Activated naive CD4-positive, alpha-beta T cell treated with anti-CD3 and anti-CD28 coated beads for 36 hours (primary cell): ENCODE measurements at places on chromosomes 7 and 10.

DNA sequence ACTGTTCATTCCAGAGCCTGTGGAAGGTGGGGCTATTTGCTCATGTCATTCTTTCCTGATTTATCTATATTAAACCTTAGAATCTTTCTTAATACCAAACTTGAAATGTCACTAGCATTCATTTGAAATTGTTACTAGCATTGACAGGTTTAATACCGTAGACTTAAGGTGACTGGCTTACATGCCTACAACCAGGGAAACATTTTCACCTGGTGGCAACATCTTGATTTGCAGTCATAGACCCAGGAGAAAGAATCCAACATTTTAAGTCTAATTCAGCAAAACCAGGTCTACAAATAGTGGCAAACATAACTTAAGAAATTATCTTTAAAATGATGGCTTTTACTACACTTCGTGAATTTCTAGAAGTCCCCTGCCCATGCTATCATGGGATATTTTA, 353.7 kb downstream of the HTR7 start:
- no peak for DNase-seq

DNA sequence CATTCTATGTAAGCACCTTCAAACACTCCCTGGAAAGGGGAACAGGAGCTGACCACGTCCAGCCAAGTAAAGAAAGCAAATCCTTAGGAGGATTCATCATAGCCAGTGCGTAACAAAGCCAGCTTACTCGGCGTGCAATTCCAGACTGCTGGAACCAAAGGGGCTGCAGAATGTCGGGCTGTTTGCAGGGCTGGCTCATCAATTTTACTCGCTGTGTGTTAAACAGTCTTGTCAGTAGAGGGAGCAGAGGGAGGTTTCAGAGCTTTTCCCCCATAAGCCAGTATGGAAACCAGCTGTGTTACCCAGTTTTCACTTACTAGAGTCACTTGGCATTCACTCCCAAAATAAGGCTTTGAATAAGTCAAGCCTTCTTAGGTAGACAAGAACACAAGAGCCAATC, 127.1 kb downstream of the KMT2E start:
- no peak for DNase-seq

GRCh38 chr10:19290770-19291169, 242.2 kb downstream of the MALRD1 start:
- no peak for DNase-seq

- no peak for DNase-seq
Observed at GRCh38 chr7:13069841-13070240, 382.4 kb downstream of the ARL4A start.

GRCh38 chr10:45001381-45002148, 842 bp downstream of the ZNF22 start:
- peak; percentile 58 for DNase-seq

GRCh38 chr10:20817646-20818045, 79.5 kb downstream of the NEBL start:
- no peak for DNase-seq

DNA sequence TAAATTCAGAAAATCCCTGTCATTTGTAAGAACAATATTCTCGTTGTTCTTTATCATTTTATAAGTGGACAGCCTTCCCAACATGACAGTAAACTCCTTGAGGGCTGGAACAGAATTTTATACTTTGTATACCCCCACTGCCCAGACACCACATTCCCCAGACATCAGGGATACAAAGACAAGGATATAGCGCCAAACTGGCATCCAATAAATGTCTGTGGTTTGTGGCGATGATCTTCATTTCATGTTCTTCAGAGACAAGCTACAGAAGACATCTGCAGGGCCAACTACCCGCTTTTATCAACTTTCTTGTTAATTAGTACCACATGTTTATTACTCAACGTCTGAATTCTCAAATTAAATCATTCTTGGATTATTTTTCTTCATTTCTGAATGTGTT, 155.9 kb downstream of the ATE1 start:
- DNase-seq = no peak

- DNase-seq = no peak
Observed at GRCh38 chr7:16668049-16668858, 22.3 kb downstream of the BZW2 start.

DNA sequence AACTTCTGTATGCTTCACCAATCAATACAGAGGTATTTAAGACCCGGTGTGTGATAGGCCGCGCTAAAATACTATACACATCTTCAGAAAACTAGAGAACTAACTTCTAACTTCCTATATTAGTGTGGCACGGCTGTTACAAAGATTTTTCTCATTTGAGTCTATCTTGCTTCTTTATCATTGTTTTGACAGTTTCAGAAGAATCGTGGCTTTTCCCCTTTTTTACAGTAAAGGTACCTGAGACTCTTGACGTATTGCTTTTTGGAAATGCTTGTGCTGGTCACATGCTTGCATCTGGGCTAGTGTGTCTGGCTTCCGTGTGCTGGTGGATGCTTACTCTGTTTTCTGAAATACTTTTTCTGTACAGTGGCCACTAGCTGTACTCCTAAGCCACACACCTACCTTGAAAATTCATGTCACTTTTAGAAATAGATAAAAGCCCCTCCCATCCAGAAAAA, 12.7 kb downstream of the IKZF1 start:
- peak; percentile 77 for DNase-seq

GRCh38 chr10:74275755-74276290, 124.8 kb downstream of the ADK start:
- DNase-seq = no peak

DNA sequence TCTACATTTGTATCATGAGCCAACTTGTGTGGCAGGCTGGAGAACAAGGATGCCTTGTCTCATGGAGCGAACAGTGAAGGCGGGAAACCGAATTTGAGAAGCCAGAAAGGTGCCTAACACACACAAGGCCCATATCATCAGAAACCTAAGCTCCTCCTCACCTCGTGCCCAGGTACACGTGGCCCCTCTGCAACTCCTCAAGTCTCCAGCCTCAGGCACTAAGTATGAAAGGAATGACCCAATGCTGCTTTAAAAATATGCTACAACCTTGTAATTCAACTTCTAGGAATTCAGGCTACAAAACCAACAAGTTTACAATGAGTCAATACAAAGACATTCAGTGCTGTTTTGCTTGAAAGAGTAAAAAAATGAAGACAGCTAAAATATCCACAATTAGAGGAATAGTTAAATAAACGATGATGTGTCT, 95.7 kb downstream of the CDK6 start:
- DNase-seq = no peak

DNA sequence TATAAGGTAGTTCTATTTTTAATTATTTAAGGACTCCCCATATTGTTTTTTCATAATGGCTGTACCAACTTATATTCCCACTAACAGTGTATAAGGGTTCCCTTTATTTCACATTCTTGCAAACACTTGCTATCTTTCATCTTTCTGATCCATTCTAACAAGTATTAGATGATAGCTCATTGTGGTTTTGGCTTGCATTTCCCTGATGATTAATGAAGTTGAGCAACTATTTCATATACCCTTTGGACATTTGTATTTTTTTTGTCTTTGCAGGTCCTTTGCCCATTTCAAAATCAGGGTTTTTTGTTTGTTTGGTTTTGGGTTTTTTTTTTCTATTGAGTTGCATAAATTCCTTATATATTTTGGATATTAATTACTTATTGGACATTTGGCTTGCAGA, 107.2 kb downstream of the EPC1 start:
- DNase-seq = no peak

- DNase-seq = no peak
Observed at GRCh38 chr10:117260084-117260483, 19.2 kb downstream of the SLC18A2 start.

DNA sequence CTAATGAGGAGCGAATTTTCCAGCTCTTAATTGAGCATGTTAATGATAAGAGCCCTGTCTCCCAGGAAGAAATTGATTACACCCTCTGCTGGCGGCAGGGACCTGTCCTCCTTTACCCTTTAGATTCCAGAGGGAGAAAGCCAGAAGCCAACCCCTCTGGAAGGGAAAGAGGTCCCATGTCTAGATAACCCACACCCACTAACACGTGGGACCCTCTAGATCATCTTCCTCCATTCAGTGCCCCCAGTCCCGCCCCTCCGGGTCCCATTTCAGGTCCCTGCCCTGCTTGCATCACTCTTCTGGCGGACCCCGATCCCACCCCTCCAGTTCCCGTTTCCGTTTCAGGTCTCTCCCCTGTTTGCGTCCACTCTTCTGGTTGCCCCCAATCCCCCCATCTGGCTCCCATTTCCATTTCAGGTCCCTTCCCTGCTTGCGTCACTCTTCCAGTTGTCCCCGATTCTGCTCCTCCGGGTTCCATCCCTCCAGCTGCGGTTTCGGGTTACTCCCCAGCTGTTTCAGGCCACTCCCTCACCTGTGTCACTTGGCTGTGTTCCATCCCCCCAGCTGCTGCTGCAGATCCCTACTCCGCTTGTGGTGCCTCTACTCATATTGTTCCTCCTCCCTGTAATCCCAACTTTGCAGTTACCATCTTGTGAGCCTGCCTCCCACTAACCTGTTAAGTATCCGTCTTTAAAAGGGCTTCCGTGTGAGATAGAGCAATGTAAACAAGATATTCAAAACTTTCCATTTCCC, 202.4 kb downstream of the SH2D4B start:
- DNase-seq = no peak

GRCh38 chr10:89080660-89081059, 90.1 kb downstream of the FAS start:
- DNase-seq = no peak

GRCh38 chr7:99499371-99499720, 735 bp downstream of the ZNF394 start:
- DNase-seq = no peak

- DNase-seq = no peak
Observed at GRCh38 chr7:25288556-25289307, 60.4 kb upstream of the NPVF start.

DNA sequence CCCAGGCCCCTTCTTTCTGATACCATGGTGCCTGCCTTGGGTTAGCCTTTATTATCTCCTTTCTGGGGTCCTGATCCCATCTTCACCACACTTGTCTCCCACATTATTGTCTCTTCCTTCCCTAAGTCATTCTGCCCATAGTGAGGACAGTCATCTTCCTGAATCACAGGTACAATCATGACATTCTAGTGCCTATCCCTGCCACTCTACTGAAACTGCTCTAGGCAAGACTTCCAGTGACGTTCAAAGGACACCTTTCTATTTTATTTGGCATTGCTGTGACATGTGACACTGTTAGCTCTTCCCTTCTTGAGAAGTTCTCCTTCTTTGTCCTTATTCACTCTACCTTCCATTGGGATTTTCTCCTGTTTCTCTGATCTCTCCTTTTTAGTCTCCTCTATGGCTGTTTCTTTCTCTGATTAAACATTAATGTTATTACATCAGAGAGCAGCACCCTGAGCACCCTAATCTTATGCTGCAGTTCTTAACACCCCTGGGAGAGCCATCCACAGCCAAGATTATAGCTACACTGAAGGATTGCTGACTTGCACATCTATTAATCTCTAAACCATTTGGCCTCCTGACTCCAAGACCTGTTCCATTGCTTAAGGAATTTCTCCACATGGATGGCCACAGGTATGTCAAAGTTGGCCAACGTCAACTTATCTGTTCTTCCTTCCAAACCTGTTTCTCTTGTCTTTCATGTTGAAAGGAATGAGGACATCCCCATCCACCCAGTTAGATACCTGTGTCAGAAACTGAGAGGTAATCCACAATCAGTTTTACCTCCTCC, 10.9 kb downstream of the MACC1 start:
- no peak for DNase-seq

DNA sequence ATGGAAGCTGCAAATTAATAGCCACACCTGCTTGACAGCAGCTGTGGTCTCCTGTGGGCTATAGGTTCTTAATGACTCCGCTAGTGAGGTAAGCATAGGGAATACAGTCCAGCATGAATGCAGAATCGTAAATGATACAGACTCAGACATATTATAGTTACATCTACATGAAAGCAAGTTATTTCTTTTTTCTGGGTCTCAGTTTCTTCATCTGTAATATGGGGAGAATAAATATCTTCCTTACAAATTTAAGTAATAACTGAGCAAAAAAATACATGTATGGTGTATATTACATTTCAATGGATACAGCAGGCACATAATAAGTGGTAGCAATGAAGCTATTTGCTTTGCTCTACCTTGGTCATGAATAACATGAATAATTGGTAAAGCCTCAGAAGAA, 245.9 kb upstream of the RHOBTB1 start:
- no peak for DNase-seq

DNA sequence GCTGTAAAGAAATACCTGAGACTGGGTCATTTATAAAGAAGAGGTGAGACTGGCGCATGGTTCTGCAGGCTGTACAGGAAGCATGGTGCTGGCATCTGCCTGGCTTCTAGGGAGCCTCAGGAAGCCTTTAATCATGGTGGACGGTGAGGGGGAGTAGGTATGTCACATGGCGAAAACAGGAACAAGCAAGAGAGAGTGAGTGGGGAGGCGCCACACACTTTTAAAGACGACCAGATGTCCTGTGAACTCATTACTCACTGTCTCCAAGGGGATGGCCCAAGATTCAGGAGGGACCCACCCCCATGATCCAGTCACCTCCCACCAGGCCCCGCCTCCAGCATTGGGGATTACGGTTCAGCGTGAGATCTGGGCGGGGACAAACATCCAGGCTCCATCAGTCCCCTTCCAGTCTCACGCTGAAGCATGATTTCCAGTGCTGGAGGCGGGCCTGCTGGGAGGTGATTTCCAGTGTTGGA, 3.2 kb downstream of the ZNF316 start:
- DNase-seq = peak; percentile 45

DNA sequence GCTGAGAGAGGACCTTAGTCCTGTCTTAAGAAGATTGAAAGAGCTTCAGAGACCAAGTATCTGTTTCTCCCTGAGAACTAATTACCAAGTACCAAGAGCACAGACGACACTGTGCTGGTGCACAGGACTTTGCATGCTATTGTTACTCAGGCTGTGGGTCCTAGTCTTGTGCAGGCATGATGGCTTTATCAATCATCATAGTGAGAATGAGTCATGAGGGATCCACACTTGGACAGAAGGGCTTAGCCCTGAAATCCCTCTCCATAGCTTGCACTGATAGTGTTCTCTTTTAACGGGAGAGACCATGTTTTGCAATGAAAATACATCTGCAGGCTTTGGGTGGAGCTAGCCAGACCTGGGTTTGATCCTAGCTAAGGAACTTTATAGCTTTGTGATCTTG, 93.3 kb downstream of the SORCS3 start:
- DNase-seq = no peak

DNA sequence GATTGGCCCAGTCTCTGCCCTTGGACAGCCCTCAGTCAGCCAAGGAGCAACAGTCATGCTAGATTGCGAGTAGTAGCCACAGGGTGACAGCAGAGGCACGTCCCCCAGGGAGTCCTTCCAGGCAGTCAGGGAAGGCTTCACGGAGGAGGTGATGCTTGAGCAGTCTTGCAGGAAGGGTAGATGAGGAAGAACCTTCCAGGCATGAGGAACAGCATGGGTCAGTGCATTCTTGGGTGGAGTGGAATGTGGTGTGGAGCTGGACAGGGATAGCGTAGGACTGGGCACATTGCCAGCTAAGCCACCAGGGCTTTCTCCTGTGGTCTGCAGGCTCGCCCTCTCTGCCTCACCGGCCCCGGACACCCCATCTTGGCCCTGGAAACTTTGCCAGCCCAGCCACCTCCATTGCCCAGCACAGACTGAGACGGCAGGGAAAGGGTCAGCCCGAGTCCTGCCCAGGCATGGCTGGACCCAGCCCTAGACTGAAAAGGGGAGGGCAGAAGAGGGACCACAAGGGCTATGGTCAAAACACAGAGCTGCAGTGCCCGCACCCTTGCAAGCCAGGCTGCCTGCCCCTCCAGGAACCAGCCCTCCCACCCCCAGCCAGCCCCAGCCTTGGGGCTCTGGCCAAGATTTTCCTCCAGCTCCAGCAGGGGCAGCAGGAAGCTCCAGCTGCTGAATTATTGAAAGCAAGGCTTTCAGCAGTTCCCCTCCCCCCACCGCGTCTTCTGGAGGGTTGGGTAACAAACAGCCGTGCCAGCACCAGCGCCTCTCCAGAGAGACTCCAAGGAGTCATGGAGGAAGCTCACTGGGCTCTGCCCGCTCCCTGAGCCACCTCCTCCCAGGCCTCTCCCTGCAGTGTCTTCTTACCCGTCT, 18.7 kb downstream of the SRRM3 start:
- DNase-seq = no peak
